ENCODE measurements at places on chromosomes 4 and X.

GRCh38 chrX:129092242-129092641 is 431.0 kb downstream of the SMARCA1 start:
- DNase-seq, result no peak

GRCh38 chr4:81982846-81983540 is 390.8 kb downstream of the HNRNPD start:
- DNase-seq, result no peak

DNA sequence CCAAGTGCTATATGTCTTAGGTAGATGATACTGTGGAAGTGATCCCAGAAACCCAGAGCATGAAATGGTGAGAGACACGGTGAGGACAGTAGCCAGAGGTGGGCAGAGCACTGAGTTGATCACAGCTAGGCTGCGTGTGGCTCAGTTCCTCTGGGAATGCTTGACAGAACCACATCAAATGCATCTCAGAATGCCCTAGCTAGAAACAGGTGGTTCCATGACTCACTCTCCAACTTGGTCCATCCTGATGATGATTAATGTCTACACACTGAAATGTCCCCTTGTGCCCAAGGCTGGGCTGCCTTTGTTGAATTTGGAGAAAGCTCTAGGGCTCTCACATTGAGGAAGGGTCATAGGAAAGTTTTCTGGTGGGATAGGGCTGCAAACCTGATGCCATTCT is 113.6 kb downstream of the ZNF518B start:
- no peak for DNase-seq

DNA sequence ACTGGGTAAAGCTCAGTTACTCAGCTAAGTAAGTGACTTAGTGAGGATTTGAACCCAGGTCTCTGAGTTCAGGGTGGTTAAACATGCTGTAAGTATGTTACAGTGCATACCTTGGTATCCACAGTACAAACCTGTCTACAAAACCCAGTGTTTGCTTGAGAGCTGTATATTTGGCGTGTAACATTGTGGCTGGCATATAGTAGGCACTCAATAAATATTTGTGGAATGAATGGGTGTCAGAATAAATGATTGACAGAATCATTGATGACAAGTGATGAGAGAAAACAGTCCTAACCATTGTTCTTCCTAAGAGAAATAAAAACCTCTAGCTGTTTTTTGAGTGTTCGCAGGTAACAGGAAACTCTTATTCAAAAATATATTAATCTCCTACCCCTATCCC is 79.7 kb upstream of the BCOR start:
- DNase-seq, result no peak

- DNase-seq, result no peak
Observed at GRCh38 chr4:18444206-18444605, 422.7 kb upstream of the LCORL start.

GRCh38 chr4:109589119-109589518 is 29.1 kb downstream of the MCUB start:
- no peak for DNase-seq

DNA sequence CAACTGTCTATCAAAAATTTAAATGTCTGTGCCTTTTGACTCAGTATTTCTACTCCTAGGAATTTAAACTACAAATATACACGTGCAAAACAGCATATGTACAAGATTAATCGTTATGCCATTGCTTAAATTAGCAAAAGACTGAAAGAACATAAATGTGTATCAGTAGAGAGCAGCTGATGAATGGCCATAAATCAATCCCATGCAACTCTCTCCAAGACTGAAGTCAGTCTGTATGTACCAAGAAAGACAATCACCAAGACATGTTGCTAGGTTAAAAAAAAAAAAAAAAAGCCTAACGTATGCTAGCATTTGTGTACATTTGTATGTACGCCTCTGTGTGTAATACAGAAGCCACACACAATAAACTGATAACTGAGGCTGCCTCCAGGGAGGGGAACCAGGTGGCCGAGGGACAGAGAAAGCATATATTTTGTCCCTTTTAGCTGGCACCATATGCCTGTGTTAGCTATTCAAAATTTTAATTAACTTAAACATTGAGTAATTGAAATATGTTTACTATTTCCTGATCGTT is 130.7 kb downstream of the SH3KBP1 start:
- no peak for DNase-seq

DNA sequence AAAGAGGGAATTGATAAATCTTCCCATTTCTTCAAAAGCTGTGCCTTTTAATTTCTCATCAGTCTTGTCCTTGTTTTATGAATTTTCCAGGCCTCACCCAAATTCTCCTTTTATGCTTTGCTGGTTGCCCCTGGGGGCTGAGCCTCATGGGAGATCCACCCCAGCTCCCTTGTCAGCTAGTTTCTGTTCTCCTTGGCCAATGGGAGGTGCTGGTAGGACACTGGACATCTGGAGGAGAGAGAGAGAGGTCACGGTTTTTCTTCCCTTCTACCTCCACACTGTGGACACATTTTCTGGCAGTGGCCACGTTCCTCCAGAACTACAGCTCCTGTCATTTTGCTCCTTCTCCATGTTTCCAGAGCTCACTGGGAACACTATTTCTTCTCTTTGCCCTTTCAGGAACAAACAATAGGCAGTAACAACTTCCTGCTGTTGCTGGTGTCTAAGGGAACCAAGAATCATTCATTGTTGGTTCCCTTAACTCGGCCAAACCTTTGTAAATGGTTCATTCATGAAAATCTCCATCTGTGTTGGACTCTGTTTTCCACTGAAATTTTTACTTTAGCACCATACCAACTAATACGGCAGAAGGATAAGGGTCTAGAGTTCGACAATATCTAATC is 334.5 kb downstream of the GPAT3 start:
- no peak for DNase-seq

- no peak for DNase-seq
Observed at GRCh38 chr4:2958446-2958845, 4.8 kb downstream of the NOP14 start.

- DNase-seq, result no peak
Observed at GRCh38 chr4:86895692-86896488, 3.7 kb upstream of the C4orf36 start.

DNA sequence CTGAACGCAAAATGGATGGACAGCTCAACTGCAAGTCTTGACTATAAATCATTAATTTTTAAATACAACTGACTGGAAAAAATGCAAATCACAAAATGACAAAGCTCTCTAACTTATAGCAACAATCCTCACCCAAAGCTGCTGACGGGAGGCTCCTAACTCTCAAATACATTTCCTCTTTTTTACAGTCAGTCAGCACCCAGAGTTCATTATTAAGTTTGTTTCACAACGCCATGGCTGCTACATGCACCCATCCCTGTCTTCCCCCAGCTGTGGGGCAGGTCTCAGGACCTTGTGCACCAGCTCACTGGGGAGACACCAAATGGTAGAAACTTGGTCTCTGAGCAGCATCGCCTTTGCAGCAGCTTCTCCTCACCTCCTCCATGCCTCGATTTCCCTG is 97.6 kb downstream of the SLC34A2 start:
- no peak for DNase-seq

GRCh38 chr4:86818211-86818610 is 31.0 kb downstream of the SLC10A6 start:
- DNase-seq, result no peak

DNA sequence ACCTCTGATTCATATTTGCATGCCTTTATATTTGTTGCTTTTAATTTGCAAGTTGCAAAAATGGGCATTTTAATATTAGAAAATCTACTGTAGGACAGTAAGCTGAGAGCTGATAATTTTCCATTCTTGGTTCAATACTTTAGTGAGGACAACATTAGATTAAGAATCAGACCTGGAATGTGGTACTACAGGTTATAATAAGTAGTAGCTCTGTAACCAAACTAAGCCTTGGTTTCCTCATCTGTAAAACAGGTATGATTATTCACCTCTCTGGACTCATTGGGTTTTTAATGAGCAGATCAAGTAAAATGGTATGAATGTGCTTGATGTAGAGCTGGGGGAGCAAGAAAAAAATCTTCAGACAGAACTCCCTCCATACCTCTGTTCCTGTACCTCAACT is 31.1 kb downstream of the PRRG1 start:
- no peak for DNase-seq
